IMR-90 (cell line): ENCODE measurements at places on chromosomes 3 and 15. TPM values are rescaled to one million over a fixed set of nuclear protein-coding genes. Genes with fewer than 3 reads are reported as not detected.

- DNase-seq, result no peak
These were observed 190.6 kb downstream of the CNTN3 start for GRCh38 chr3:74423867-74424266.

GRCh38 chr3:49397470-49397869 is 14.3 kb downstream of the RHOA start:
- no peak for DNase-seq

DNA sequence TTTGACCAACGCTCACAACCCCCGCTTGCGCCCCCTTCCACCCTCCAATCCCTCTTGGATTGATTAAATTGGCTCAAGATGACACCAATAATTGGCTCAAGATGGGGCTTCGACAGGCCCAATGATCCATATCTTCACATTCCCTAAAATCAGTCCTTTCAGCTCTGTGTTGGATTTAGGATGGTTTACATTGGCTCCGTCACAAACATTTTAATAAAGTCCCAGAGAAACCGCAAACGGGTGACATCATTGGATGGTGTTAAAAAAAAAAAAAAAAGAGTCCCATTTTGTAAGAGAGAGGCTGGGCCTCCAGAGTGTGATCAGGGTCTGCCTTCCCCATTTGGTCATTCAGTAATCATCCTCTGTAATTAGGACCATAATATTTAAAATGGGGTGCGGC is 113.4 kb upstream of the MRPS22 start:
- DNase-seq, result no peak

DNA sequence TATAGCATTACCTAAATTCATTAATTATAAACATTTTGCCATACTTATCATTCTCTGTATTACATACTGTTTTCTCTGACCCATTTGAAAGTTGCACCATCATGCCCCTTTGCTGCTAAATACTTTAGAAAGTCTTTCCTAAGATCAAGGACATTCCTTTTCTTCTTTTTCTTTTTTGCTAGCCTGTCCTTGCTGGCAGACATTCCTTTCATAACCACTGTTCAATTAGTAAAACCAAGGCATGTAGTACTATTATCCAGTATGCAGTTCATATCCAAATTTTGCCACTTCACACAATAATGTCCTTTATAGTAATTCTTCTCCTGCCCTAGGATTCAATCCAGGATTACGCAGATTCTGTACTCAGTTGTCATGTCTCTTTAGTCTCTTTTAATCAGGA is 321.0 kb upstream of the C2CD4B start:
- DNase-seq, result no peak

DNA sequence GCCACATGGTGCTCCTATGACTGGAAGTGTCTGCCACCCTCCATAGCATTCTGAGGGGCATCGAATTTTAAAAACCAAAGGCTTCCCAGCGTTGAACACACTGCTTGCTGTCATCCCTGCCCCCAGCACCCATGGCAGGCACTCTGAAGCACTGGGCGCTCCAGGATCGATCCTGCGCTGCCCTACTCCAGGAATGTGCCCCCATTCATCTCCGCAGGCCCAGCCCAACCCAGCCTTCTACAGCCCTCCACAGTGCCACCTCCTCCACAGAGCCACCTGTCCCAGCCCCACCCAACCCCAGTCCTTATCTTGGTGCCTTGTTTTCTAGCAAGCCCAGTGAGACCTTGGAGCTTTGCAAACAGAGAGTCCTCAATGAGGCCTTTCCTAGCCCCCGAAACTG is 52.2 kb downstream of the WNT7A start:
- no peak for DNase-seq

DNA sequence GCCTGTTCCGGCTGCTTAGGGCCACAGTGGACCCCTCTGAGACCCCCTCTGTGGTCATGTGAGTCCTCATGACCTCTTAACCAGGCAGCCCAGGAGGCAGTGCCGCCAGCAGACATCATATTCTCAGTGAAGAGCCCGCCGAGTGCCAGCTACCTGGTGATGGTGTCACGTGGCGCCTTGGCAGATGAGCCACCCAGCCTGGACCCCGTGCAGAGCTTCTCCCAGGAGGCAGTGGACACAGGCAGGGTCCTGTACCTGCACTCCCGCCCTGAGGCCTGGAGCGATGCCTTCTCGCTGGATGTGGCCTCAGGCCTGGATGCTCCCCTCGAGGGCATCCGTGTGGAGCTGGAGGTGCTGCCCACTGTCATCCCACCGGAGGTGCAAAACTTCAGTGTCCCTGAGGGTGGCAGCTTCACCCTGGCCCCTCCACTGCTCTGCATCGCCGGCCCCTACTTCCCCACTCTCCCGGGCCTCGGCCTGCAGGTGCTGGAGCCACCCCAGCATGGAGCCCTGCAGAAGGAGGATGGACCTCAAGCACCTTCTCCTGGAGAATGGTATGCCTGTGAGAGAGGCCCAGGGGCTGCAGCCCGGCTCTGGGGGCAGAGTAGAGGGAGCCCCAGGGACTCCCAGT is 176.1 kb downstream of the TBC1D2B start:
- DNase-seq, result no peak

DNA sequence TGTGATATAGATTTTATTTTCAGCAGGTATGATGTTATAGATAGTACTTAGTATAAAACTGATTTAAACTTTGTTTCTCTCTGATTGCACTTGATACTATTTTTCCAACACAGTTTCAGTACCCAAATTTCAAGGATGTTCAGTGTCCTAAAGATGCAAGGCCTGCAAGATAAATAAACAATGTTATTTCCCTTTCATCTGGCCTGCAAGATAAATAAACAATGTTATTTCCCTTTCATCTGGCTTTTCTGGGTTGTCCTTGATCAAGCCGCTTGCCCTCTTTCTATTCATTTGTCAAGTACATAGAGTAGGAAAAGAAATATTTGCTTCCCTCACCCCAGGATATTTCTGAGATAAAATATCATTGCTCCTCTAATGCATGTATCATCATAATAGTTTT is 571.0 kb downstream of the FGF12 start:
- DNase-seq, result no peak

DNA sequence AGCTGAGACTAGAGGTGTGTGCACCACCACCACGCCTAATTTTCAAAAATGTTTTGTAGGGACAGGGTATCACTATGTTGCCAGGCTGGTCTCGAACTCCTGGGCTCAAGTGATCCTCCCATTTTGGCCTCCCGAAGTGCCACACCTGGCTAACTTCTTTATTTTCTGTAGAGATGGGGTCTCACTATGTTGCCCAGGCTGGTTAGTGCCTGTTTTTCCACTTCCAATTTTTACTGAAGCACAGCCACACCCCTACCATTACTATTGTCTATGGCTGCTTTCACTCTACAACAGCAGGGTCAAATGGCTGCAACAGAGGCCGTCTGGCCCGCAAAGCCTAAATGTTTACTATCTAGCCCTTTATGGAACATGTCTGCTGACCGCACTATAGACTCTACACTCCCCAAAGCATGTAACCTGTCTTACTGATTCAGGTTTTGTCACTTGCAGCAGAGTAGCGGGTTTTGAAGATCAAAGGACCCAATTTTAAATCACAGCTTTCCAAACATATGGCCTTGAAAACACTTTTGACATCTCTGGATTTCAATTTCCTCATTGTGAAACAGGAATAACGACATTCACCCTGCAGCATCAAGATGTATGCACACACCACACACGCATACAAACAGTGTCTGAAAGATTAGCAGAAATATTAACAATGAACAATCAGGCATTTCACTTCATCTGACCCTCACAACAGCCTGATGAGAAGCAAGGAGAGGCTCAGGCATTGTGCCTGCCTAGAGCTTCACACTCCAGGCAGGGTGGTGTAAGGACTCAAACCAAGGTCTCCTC is 46.1 kb downstream of the SCAP start:
- no peak for DNase-seq

GRCh38 chr3:153373606-153374005 is 211.6 kb downstream of the RAP2B start:
- DNase-seq, result peak; percentile 17

- DNase-seq, result peak; percentile 8
These were observed 253.0 kb downstream of the RAP2B start for GRCh38 chr3:153414982-153415381.

DNA sequence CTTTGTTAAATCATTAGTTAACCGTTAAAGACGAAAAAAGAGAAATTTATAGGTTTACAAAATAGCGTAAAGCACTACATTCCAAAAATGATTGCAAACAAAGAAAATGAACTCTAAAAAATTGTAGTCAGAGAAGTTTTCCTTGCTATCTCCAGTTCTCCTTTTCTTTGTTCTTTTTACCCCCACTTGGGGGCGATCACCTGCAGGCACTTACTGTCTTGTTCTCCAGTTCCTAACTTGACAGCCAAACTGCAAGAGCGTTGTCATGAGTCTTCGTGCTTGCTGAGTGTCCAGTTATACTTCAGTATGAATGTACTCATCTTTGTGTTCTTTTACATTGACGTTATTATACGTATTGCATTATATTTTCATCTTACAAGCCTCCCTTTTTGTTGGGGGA is 54.5 kb downstream of the CHD2 start:
- no peak for DNase-seq

DNA sequence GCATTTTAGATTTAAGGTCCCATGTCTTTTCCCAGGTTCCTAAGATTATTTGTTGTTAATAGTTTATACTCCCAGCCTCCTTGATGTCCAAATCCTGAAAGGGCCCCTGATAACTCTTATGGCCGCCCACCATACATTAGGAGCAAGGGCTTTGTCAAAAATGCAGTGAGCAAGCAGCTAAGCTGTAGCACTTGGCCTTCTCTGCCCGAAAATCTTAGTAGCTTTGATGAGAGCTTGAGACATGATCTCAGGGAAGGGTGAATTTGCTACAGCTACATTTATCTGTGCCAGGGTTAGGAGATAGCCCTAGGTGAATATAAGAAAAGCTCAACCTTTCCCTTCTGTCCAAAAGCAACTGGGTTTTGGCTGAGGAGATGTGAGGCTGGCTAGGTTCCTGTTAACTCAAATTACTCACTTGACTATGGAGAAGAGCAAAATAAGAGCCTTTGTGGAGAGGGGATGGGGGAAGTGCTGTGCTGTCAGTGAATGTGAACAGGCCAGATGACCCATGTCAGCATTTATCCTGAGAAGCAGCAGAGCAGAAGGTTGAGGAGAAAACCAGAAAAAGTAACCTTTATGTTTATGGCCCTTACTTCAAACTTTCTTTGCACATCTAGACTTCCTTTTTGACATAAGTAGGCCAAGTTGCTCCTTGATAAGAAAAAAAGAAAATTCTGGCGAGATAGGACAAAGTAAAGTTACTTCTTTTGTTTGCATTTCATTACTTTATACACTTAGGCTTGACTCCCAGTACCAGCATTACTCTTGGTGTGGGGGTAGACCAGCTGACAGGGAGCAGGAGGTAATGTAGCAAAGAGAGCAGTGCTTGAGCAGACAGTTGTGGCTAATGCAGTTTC is 21.1 kb downstream of the MAPK6 start:
- DNase-seq, result peak; percentile 54

GRCh38 chr3:52931889-52932288 is 34.5 kb upstream of the STIMATE start:
- no peak for DNase-seq

DNA sequence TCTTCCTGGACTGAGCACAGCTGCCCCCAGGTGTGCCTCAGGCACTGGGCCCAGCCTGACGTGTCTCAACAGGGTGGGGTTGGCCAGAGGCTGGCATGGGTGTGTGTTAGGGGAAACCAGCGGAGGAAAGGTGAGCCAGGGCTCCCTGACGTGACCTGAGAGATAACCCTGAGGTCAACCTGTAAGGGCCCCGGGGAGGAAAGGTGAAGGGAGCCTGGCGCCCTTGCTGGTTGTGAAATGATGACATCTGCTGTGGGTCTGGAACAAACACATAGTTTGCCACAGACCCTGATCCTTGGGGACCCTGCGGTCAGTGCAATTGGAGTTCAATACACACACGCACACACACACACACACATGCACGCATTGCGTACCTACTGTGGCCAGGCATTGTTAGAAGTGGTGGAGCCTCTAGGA is 100.2 kb upstream of the TLE3 start:
- DNase-seq, result no peak

GRCh38 chr15:66394472-66394871 is 7.8 kb downstream of the MAP2K1 start:
- no peak for DNase-seq

- no peak for DNase-seq
These were observed 271.3 kb upstream of the TOPAZ1 start for GRCh38 chr3:43970351-43970750.

DNA sequence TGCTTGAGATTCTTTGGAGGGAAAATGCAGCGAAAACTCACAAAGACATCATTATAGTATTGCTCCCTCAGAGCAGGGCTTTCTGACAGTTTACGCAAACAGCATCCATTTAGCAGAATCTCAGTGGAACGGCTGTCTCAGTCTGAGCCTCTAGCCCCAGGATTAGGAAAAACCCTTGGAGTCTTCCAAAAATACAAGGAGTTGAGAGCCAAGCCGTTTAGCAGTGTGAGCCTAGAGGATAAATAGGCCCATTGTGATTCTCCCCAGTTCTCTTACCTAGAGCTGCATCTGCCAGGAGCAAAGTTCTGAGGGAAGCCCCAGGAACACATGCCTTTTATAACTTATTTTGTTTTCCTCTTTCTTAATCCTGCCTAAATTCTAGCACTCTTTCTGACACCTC is 359.6 kb downstream of the NTRK3 start:
- DNase-seq, result no peak

GRCh38 chr15:73249499-73249898 is 119.3 kb downstream of the HCN4 start:
- DNase-seq, result peak; percentile 68

GRCh38 chr3:37445163-37445562 is 270.8 kb upstream of the LRRFIP2 start:
- no peak for DNase-seq

DNA sequence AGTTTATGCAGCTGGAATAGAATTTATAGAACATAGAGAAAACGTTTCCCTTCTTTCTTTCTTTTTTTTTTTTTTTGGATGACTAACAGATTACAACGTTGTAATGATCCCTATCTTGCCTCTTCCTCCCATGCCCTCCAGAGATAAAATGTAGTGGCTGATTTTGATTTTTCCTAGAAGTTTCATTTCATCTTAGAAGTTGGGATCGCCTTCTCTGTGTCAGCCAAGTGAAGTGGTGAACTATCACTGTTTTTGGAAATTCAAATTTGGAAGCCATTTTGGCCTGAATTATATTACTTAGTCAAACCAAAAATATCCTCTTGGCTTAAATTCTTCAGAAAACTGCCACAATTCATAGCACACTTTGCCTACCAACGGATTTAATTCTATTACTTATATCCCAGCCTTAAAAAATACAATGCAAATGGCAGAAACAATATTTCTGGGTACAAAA is 1025.5 kb upstream of the NR2F2 start:
- DNase-seq, result no peak

Gene RNF13
- 29.8 and 39.2 TPM in 2 replicates for total RNA-seq

Gene GRK7
- total RNA-seq, result not detected in 2 replicates

Gene NOX5
- under 0.01 TPM in 1 of 2 replicates, not detected in the other for total RNA-seq

Gene SLC28A1
- total RNA-seq, result not detected in 2 replicates

Gene VPS33B
- total RNA-seq, result 7.5 and 9.0 TPM in 2 replicates

Gene LRRC2
- 4.1 and 4.7 TPM in 2 replicates for total RNA-seq

Gene PSTPIP1
- 0.36 and 0.56 TPM in 2 replicates for total RNA-seq
